ENCODE measurements at places on chromosomes 12 and 14.
A peak's percentile ranks its signal among the peaks of the same experiment; 100 is the strongest.

DNA sequence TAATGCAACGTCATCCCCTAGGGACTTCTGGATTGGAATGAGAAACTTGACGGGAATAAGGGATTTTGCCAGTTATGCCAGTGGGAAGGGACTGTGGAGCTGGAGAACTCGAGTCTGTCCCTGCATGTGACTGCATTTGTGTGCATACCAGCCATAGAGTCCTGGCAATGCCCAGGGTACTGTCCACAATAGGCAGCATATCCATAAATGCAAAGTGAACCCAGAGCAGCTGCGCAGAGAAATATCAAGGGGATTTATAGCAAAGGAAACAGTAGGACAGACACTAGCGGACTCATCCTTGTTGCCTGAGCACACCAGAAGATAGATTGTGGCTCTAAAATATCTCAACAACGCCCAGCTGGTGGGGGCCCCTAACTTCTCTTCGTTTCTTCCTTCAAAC lies 247.1 kb upstream of the SRRM4 start:
- DNase-seq: no peak

DNA sequence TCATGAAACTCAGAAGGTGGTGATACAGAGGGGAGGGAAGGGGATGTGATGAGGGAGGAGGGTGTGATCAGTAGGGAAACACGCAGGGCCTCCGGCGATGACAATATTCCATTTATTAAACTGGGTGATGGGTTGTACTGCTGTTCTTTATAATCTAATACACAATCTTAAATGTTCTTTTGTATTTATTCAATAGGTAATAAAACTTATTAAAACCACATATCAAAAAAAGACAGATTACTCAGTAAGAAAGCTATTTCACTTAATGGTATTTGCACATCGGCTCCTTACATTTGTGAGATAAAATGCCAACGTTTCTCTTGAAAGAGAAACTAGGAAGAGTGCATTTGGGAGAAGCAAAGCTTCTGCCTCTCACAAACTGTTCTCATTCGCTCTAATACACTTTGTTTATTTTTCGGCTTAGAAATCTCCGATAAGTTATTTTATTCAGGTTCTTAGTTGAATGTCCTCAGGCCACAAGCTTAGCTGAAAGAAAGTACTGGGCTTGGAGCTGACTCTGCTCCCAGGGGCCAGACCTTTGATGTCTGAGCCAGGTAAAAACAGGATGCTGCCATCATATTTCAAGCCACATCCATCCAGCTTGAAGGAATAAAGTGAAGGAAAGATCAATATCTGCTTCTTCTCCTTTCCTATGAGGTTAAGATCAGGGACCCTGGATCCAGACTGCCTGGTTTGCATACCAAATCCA lies 17.5 kb downstream of the STON2 start:
- DNase-seq: no peak

- no peak for DNase-seq
These were observed 39.2 kb downstream of the PRIMA1 start for GRCh38 chr14:93749076-93749420.

DNA sequence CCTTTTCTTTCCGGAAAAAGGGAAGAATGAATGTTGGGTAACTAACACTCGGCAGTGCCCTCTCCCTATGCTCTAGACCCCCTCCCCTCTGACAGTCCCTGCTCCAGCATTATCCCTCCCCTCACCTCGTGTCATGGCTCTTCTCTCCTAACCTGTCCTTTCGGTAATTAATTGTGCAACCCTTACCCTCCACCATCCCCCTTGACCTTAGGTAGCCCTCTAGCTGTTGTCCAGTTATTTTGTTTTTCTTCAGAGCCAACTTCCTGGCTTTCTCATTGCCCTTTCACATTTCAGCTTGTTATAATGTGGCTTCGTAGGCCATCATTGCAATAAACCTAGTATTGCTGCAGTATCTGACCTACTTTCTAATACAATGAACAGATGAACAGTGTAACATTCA lies 11.2 kb downstream of the ARG2 start:
- no peak for DNase-seq

- DNase-seq: no peak
These were observed 326.8 kb downstream of the GLT1D1 start for GRCh38 chr12:129179941-129180553.

DNA sequence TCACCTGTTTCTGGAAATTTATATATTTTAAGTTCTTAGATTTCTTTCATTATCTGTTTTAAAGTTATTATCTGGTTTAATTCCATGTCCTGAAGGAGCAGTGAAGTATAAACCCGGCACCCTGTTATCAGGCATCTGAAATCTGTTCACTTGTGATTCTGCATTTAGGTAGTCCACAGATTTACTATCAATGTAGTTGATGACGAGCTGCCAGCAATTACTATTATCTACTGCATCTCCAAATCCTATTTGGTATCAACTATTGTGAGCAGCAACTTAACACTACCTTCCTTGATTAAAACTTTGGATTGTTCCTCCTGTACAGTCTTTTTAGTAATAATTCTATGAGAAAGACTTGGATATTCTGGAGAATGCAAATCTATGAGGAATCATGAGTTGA lies 36.1 kb downstream of the PRORP start:
- DNase-seq: no peak

DNA sequence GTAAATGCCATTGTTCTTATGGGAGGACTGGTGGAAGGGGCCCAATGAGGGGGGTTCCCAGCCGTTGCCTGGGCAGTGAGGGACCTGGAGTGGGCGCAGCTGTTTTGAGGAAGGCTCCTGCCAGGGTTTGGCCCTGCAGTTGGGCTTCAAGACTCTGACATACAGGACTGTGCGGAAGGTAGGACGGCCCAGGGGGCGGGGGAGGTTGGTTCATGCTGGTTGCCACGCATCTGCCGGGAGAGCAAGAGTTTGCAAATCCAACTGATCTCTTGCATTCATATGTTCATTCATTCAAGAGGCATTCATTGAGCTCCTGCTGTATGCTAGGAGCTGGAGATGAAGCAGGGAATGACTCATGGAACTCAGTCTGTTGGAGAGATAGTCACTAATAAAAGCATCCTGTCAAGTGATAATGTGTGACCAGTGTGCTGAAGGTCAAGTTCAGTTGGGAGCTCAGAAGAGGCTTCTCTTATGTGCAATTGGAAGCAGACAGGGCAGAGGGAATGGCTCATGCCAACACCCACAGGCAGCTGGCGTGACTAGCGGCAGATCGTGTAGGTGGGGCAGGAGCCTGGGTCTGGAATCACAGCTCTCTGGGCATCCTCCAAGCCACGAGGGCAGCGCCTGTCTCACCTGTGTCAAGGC lies 7.8 kb downstream of the SH2B3 start:
- peak; percentile 89 for DNase-seq

DNA sequence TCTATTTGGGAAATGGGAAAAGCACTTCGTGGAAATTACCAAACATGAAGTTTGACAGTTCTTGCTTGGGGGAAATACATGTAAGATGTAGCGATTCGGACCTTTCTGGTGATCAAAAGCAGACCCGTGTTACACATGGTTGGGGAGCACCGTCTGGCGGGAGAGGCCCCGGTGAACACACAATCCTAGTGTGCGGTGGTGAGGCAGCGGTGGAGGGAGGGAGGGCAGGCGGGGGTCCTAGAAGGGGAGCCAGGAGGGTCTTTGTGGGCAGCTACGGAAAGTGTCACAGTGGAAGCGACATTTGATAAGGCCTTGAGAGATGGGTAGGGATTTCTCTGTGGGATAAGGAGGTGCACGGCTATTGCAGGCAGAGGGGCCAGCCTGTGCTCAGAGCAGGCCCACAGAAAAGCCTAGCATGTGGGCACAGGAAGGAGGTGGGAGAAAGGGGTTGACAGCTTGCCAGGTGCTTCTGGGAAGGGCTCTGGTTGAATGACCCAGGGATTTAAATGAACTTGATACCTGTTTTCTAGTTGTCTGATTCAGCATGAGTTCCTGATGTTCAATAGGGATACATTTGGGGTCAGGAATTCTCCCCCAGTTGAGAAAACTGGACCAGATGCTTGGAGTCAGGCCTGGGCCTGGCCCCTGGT lies 7.2 kb downstream of the MVK start:
- DNase-seq: no peak

DNA sequence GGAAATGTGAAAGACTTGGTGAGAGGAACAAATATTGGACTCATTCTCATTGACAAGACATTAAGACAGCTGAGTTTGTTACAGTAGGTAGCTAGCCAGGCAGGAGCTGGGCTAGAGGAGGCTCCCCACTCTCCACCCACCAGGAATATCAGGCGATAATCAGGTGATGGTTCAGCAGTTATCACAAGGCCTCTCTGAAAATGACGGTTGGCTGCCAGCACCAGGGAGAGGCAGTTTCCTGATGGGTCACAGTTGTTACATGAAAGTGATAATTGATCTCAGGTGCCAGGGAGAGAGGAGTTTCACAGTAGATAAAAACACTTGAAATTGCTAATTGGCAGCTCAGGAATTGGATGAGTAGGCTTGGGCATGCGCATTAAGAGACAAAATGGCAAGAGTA lies 116.5 kb downstream of the TMTC2 start:
- no peak for DNase-seq

GRCh38 chr12:89334548-89335169 lies 17.6 kb downstream of the DUSP6 start:
- DNase-seq: no peak

DNA sequence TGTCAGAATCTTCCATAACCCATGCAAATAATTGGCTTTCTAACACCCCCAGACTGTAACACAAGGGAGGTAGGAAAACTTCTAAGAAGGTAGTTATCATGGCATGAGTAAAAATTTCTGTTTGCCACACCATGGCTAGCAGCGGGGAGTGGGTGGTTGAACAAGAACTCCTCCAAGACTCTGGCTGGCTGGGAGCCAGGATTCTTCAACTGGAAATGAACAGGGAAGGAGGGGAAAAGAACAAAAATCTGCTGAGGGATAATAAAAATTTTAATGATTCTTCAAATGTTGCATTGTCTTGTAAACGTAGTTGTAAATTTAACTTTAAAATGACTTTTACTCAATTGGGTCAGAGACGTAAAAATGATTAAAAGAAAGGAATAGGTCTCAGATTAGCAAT lies 78.9 kb downstream of the AKAP6 start:
- no peak for DNase-seq

DNA sequence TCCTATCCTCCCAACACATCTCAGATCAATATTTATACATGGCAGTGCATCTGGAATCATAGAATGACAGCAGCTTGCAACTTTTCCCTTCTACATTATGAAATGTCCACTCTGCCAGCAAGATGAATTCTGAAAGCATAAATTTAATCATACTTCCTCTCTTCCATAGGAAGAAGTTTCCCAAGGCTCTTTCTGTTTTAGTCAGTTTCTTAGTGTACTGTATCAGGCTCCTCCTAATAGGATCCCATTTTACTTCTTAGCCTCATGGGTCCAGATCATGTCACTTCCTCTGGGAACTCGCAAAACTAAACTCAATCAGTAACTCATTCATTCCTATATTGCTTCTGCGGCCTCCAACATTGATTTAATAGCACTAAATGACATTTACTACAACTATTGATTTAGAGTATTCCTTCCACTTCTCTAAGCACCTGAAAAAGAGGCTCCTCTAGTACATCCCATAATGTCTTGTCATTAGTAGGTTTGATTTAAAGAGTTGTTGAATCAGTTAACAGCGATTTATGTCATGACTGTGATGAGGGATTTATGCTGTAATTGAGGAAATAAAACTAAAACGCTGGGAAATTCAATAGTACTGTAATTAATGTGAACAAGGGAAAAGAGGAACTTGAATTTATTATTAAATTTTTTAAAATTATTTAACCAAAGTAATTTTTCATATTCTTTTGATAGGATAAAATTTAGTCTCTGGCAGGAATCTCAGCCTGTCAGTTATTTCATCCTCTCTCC lies 4.0 kb downstream of the CLEC1A start:
- peak; percentile 97 for DNase-seq

DNA sequence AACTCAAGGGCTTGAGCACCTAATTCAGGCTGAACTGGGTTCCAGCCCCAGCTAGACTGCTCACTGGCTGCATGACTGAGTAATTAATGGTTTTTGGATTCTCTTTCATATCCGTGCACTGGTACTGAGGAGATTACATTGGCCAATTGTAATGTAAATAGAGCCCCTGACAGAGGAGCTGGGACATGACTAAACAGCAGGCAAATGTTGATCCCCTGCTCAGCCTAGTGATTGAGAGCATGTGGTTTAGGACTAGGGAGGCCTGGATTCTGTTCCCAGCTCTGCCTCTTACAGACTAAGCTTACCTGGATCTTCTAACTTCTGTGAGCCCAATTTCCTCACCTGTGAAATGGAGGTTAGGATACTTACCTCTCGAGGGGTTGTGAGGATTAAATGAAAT lies 204.3 kb downstream of the ESR2 start:
- DNase-seq: no peak

DNA sequence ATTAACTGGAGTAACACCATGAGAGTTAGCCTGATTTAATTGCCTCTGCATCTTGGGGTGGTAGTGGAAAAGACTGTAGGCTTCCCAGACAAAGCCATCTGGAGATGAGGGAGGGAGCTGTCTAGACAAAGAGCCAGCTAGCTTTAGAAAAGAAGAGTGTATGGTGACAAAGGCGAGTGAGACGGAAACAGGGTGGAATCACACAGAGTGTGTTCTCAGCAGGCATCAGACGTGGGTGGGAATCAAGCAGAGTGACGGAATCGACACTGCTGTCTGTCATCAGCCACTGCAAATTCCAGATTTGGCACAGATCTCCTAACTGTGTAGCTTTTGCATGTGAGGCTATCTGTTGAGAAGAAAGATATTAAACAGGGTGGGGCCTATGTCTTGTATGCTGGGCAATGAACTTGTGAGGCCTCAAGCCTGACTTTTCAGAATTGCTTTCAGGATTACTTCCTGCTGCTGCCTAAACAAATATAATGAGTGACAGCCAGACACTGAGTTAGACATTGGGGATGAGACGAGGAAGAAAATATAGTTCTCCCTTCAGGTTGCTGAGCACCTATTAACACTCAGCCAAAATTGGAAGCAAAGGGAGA lies 236.5 kb upstream of the GRIP1 start:
- DNase-seq: no peak

DNA sequence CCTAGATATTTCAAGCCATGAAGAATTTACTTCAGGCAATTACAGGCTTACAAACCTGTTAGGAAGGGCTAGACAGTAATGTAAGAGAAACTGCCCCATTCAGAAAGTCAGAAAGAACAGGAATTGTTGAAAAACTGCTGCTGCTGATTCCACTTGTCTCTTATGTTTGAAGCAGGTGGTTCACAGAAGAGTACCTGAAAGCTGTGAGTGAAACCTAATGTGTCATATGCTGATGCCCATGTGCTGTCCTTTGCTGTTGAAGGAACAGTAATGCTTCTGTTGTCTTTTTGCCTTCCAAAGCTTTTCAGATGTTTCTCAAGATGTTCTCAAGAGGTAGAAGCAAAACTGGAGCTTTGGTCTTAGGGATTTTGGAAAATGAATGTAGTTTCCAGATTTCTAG lies 39.0 kb downstream of the MNAT1 start:
- no peak for DNase-seq

DNA sequence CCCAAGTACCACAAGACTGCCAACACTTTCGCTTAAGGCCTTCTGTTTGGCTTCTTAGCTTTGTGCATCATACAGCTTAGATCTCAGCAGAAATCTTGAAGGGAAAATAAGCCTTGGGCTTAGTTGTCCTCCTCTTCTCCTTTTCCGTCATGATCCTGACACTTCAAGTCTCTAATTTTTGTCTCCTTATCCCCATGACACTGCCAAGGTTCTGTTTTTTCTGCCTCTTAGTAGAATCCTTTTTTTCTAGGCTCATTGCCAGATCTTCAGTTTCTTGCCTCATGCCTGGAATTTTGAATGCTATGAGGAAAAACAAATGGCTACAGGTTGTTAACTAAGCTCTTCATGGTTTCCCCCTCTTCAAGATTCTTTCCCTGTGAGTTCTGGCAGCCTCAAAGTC lies 450.4 kb downstream of the LRFN5 start:
- no peak for DNase-seq

Measured in inflammatory macrophage treated with lipopolysaccharide for 4 hours (primary cell).